ENCODE measurements at places on chromosomes 3 and 15.

DNA sequence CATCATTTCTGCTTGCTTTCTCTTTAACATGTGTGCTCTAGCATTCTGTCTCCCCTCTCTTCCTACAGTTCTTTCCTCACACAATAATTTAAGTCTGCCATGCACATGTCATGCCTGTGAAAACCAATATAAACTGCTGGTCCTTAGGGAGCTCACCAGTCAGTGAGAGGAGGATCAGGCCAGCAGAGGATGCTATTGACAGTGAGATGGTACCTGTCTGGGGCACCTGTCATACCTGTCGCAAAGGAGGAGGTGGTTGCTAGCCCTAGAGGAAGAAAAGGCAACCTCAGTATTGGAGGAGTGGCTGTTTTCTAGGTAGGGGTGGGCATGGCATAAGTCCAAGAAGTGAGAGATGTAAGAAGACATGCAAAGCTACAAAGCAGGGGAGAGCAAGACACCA lies 194.6 kb downstream of the GABRG3 start:
- DNase-seq, result no peak

- DNase-seq, result peak; percentile 95
Observed at GRCh38 chr15:97960364-97961066, at the start of gene ARRDC4. TSS of gene ARRDC4 (plus strand) at chr15:97960703. CDS start at chr15:97960862, 159 bp downstream.

- peak; percentile 92 for DNase-seq
Observed at GRCh38 chr15:40047415-40048210, 8.6 kb upstream of the SRP14 start.

GRCh38 chr15:83653288-83653638 lies 660 bp upstream of the ADAMTSL3 start:
- no peak for DNase-seq

- no peak for DNase-seq
Observed at GRCh38 chr3:51340013-51340829, 44.9 kb upstream of the MANF start.

DNA sequence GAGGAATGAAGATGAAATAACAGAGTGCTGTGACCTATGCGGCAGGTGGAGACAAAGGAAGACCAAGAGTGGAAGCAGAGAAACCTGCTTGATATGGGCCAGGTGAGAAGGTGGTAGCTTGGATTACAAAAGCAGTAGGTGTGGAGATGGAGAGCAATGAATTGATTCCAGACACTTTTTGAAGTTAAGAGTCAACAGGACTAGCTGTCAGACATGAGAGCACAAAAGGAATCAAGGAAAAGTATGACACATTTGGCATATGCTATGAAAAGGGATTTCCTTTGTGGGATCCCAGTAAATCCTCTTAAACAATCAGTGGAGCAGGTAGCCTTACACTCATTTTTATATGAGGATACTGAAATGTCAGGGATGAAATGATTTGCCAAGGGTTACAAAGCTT lies 160.5 kb downstream of the GREM1 start:
- DNase-seq, result no peak

DNA sequence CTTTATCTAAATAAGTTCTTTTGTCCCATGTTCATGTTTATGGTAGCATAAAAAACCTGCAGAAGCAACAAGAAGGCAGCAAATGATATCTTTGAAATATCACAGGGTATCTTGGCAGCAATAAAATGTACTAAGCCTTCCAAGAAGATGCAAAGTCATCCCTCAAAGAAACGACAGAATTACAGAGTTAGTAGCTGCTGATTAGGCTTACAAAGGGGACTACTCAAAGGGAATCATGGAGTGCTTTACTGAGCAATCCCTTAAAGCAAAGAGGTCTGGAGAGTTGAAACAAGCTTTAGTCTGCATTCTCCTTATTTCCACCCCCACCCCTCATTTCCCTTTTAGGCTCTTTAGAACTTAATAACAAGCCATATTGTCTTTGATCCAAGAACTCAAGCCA lies 935.0 kb downstream of the SQOR start:
- no peak for DNase-seq

DNA sequence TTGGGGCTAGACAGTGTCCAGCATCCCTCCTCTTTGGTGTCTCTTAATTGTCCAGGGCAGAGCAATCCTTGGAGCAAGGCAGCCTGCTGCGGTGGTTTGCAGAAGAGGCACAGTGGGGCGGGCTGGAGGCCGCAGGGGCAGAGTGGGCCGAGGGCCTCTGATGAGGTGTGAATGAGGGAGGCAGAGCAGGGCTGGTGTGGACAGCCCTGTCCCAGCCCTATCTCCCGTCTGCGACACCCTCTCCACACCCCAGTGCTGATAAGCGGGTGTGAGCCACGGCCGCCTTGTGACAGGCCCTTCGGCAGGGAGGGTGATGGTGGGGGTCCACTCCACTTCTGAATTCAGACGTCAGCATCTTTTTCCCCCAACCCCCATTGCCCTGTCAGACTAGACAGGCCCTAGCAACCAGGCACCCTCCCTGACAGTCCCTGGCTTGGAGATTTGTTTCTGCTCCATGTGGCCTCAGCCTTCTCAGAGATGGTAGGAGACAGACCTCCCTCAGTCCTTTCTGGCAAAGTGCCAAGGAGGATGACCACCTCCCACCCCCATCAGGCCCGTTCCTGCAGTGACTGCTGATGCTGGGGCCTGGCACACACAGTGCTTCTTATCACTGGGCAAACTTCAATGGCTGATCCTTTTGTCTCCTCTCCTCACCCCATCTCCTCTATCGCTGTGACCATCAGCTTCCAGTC lies 37.3 kb downstream of the EXOG start:
- DNase-seq, result no peak

- no peak for DNase-seq
Observed at GRCh38 chr3:170179432-170179831, 2.1 kb downstream of the PHC3 start.

- peak; percentile 24 for DNase-seq
Observed at GRCh38 chr3:128867200-128868125, 12.0 kb upstream of the ACAD9 start.

DNA sequence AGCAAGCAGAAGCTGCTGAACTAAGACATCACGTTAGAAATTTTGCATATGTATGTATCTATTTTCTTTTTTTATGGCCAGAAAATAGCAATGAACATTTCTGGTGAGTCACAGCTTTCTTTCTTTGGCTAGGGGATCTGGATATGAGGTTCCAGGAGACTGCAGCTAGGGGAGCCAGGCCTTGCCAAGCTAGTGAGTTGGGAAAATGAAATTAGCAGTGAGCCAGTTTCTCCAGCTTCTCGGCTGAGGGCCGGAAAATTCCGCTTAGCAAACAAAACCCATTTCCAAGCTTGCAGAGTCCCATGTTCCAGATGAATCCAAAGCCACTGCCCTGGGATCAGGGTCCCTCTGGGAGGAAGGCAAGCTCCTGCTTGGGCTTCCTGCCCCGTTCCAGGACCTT lies 137.6 kb downstream of the SRGAP3 start:
- DNase-seq, result no peak

DNA sequence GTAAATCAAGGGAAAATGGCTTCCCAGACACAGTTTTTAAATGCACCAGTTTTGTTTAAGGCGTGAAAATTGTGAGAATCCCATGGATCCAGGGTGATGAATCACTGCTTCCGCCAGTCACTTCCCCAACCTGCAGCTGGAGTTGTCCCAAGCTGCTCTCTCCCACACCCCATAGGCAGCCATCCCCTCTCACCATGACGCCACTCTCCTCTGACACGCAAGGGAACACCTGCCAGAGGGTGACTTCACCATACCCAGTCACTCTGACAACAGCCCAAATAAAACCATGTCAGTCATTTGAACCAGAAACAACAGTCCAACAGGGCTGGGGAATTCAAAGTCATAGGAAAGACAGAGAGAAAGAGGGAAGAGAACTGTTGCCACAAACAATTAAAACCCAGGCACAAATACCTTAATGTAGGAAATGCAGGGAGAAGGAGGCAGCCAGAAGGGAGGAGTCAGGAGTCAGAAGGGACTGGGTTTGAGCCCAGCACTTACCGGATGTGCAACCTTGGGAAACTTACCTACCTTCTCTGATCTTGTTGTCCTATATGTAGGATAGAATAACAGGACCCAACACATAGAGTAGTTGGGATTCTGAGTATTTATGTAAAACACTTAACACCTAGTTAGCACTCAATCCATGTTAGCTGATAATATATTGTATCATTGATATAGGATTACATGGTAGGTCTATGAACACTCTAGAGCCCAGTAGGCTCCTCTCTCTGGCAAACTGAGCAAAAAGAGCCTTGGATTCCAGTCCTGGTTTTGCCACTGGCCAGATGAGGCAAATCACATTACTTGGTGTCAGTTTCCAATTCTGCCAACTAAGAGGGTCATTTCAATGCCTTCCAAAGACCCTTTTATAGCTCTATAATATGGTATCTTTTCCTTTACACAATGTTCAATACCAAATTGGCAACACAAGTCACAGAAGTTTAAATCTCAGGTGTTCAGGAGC lies 326.3 kb upstream of the ICE2 start:
- DNase-seq, result no peak

GRCh38 chr3:107848351-107848915 lies 242.4 kb downstream of the CD47 start:
- no peak for DNase-seq

- peak; percentile 44 for DNase-seq
Observed at GRCh38 chr15:71677352-71677751, 133.0 kb upstream of the NR2E3 start.

GRCh38 chr3:135199137-135199536 lies 404.1 kb downstream of the EPHB1 start:
- no peak for DNase-seq

All from activated CD4-positive, alpha-beta T cell treated with anti-CD3 and anti-CD28 coated beads, Interleukin-2, amount 50 U/mL, for 16 hours (primary cell).